ENCODE measurements at places on chromosomes 16 and 17.

DNA sequence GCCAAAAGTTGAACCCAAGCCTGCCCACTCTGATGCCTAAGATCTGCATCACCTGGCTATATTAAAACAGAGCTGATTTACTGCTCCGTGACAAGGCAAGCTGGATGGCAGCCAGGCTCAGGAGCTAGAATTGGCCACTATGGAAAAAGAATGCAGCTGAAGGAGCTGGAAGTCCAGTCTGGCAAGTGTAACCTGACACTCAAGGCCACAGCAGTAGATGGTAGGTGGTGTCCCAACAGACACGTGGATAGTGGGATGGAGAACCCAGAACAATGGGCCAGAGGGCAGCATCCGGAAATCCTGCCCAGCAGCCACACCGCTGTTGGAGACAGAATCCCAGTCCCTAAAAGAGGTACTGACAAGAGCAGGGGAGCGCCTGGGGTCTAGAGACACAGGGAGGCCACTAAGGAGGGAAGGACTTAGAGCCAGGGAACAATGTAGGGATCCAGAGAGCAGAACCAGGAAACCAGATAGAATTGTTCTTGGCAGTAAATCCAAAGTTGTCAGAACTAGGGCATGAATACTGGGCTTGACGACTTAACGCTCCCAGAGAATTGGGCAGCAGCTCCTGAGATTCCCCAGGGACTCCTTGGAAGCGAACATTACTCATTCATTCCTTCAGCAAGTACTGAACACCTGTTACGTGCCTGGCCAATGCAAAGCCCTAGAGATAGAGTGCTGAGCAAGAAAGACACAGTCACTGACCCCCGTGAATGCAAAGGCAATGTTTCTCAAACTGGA, 85.7 kb downstream of the CDYL2 start:
- no peak for DNase-seq

DNA sequence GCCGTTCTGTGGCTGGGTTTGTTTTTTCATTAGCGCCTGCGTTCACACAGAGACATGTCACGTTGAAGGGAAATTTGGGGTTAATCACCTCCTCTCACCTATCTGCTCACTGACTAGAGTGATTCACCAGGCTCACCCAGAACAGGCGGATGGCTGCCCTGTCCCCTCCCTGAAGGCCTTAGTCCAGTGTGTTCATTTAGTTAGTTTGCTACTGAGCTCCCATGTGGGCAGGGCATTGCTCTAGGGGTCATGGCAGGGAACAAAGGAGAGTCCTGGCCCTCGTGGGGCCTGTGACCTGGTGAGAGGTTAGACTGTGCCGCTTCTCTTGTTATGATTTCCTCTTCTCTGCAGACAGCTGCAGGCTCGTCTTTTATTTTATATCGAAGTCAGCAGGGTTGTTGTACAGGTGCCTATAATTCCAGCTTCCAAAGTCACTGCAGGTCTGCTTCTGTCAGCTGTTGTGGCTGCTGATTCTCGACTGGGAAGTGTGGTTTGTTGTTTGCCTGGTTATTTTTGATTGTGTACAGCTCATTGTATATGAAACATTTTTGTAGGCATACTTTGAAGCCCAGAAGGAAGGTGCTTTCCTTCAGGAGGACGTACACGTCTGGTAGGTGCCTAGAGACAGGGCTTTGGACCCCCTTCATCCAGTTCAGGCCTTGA, 73.4 kb upstream of the GSE1 start:
- no peak for DNase-seq

DNA sequence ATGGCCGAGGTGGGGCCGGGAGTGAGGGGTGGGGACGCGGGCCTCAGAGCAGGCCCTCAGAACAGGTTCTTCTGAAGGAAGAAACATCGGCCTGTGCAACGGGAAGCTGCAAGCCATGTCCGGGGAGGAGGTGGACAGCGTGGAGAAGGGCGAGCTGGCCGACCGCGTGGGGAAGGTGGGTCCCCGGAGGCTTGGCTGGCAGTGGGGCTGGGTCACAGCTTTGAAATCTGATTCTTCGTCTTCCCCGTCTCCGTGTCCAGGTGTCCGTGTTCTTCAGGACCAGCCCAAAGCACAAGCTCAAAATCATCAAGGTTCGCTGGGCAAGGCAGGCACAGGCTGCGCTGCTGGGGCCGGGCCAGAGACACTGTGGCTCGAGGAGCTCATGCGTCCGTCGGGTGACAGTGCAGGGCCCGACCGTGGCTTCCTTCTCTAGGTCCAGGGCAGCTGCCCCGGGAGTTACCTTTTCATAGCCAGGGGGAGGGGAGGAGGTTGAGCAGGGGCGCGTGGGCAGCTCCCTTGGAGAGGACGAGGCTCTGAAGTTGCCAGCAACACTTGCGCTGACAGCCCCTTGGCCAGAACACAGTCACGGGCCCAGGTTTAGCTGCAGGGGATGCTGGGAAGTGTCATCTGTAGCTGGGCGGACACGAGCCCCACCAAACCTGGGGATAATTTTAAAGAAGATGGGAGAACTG, 51.3 kb downstream of the MEAK7 start:
- DNase-seq, result no peak

DNA sequence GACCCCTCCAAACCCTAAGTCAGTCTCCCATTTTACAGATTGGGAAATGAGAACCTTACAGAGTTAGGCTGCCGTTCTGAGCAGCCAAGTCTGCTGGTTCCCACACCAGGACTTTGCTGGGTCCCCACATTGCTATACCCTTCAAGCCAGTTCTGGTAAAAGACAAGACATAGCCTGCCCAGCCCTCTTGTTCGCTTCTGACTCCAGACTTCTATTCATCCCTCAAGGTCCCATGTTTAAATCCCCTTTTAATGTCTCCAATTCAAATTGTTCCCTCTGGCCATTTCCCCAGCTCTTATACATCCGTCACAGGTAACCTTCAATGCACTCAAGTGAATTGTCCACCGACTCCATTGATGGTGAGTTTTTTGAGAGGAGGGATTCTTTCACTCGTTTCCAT, 30.2 kb downstream of the WNT3 start:
- DNase-seq, result no peak

- no peak for DNase-seq
Measured at GRCh38 chr17:36851250-36851649, 86.0 kb upstream of the LHX1 start.

- no peak for DNase-seq
Measured at GRCh38 chr17:66799849-66800537, 34.9 kb upstream of the CACNG5 start.

- no peak for DNase-seq
Measured at GRCh38 chr16:29816694-29817441, 916 bp downstream of the PAGR1 start.

GRCh38 chr17:79325709-79326430, 251.2 kb downstream of the ENGASE start:
- DNase-seq, result no peak

DNA sequence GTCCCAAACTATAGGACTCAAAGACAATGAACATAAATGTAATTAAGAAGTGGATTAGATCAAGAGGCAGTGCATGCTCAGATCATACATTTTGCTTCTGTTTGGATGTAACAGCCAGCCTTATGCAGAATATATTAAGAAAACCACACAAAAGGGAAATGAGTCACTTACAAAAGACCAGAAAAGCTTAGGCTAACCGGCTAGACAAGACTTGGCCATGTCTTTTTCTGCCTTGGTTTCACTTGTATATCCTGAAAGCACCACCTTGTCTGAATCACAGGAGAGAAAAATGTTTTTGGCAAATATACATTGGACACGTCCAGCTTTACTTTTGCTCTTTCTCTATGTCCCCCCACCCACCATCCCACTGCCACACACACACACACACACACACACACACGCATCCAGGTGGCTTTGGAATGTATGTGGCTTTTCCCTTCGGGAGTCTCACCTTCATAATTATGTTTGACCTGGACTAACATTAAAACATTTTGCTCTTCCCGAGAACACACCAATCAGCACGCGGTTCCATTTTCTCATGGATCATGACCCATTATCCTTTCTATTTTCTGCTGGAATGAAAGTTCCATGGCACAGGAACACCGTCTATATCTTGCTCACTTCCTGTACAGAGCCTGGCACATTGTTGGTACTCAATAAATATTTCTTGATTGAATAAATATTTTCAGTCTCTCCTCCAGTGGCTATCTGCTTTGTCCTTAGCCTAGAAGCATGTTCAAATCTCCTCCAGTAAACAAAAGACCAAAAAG, 64.6 kb downstream of the CDK5R1 start:
- DNase-seq, result no peak

- DNase-seq, result no peak
Measured at GRCh38 chr17:74079537-74080300, 123.8 kb upstream of the RPL38 start.

DNA sequence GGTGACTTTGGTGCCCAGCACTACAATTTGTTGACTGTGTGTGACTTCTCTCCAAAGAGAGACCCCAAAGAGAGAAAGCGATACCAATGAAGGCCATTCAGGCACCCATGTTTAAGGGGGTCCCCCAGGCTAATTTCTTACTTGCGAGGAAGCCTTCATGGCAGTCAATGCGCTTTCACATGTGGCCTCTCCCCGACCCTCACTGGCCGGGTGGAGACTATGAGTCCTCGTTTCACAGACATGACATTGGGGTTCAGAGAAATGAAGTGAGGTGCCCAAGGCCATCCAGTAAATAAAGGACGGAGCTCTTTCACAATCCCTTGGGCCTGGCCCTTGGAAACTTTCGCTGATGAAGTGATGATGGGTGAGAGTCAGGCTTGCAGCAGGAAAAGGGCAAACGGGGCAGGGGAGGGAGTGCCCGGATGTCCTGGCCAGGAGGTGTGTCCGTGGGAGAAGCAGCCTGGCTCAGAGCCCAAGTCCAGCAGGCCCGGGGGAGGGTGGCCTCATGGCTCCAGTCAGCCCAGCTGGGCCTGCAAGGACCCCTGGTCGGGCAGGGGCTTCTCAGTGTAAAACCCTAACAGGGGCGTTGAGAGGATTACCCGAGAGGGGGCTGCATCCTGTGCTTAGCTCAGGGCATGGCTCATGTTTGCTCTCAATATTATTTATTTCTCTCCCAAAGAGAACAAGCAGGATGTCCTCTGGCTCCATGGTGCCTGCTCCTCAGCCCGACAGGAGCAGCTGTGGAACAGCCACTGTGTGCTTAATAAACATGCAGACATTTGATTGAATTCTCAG, 14.7 kb downstream of the TBX2 start:
- DNase-seq, result no peak

GRCh38 chr17:44091200-44091997, 20.9 kb downstream of the G6PC3 start:
- DNase-seq, result no peak

DNA sequence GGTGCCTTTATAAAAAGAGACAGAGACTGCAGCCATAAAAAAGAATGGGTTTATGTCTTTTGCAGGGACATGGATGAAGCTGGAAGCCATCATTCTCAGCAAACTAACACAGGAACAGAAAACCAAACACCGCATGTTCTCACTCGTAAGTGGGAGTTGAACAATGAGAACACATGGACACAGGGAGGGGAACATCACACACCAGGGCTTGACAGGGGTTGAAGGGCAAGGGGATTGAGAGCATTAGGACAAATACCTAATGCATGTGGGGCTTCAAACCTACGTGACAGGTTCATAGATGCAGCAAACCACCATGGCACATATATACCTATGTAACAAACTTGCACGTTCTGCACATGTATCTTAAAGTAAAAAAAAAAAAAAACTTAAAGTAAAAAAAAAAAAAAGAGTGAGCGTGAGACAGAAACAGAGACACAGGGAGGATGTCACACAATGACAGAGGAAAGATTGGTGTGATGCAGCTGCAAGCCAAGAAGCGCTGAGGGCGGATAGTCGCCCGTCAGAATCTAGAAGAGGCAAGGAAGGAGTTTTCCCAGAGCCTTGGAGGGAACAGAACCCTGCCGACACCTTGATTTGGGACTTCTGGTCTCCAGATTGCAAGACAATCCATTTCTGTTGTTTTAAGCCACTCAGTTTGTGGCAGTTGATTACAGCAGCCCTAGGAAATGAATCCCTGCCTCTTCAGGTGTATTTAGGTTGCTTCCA, 27.4 kb upstream of the TNS4 start:
- DNase-seq, result no peak

- DNase-seq, result no peak
Measured at GRCh38 chr16:66585481-66586239, 6.4 kb downstream of the CMTM2 start.

DNA sequence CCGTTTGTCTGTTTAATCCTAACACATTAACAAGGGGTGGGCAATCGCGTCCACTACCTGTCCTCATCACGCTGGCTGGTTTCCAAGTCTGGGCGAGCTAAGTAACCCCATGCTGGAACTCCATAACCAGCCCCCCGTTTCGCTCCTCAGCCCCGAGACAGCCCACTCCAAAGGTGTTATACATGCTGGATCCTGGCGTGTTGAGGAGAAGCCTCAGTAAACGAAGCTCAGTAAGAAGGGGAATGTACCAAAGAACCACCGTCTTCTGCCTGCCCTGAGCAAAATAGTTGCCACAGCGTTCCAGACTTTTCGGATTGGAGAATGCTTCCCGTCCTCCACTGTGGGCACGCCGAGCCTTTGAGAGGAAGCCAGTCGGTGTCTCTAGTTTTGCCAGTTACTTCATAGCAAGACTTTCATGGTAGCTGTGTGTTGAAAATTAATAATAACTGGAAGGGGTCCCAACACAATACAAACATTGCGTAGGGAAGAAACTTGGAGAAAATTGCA, 16.1 kb upstream of the C17orf78 start:
- no peak for DNase-seq

GRCh38 chr17:1329745-1330343, 50.4 kb downstream of the TRARG1 start:
- DNase-seq, result no peak

DNA sequence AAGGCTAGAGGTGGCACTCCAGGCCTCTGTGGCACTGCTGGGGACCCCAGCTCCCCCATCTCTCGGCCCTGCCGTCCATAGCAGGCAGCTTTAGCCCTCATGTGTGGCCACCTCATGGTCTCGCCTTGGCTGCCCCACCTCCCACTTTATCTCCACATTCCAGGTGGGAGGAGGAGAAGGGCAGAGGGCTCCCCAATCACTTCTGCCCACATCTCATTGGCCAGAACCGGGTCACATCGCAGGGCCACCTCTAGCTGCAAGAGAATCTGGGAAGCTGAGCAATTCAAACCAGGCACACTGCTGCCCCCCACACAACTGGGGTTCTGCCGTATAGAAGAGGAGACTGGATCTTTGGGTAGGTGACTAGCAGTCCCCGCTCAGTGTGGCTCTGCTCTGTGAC, 1.6 kb downstream of the DRC7 start:
- DNase-seq, result no peak

DNA sequence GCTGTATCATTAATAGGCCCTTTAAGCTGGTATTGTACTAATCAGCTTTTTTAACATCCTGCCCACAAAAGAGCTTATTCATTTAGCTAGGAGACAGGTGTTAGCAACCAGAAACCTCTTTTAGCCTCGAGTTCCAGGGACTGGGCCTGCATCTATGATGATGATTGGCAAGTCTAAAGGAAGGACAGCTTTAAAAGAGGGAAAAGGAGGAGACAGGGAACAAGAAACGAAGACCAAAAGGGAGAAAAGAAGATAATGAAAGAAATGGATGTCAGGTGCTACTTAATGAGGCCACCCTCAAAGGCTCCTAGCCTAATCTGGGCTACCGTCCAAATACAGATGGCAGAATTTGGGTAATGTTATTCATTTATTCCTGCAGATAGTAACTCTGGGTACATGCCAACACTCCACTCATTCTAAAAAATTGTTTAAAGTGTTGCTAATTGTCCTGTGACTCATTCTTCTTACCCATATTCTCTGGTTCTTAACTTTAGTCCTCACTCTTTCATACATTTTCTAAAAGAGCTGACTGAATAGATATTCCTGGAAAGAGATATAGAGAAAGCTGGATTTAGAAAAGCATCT, 18.7 kb upstream of the RFFL start:
- no peak for DNase-seq
